NCI-H1105 (cell line): ENCODE measurements at places on chromosomes 11 and 22.

GRCh38 chr11:46050003-46050461 lies 71.2 kb downstream of the PHF21A start:
- no peak for DNase-seq

DNA sequence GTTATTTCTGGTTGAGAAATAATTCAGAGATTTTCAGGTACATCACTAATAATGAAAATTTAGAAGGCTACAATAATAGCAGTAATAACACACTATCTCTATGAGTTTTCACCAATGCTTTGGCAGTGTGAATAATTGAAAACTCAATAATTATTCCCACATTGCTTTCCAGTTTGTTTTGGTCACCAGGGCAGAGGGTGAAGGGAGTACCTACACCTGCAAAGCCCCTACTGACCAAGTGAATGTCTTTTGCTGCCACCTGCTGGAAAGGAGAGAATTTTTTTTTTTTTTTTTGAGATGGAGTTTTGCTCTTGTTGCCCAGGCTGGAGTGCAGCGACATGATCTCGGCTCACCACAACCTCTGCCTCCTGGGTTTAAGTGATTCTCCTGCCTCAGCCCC lies 3.2 kb downstream of the NELL1 start:
- DNase-seq, result peak; percentile 59

- DNase-seq, result no peak
These were observed 427.0 kb upstream of the DDI1 start for GRCh38 chr11:103609117-103610066.

GRCh38 chr22:26291940-26292666 lies 122.8 kb downstream of the SEZ6L start:
- DNase-seq, result no peak

DNA sequence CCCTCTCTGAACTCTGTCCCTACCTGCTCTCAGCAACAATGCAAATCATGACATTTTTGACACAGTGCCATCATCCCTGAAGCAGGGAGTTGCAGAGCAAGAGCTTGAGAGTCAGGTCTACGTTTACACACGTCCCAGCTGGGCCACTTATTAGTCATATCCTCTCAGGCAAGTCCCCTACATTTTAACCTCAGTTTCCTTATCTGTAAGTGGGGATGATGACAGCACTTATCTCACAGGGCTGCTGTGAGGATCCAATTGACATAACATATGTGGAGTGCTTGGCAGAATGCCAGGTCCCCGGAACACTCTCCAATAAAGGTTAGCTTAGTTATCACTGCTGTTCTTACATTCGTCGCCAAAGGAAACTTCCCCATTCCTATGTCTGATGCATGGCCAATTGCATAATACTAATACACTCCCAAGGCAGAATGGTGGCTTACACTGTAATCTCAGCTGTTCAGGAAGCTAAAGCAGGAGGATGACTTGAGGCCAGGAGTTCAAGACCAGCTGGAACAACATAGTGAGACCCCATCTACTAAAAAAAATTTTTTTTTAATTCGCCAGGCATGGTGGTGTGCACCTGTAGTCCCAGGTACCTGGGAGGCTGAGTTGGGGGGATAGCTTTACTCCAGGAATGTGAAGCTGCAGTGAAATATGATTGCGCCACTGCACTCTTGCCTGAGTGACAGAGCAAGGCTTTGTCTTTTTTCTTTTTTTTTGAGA lies 16.6 kb downstream of the ASCC2 start:
- DNase-seq, result peak; percentile 39

GRCh38 chr11:77752516-77752915 lies 68.0 kb downstream of the RSF1 start:
- no peak for DNase-seq

DNA sequence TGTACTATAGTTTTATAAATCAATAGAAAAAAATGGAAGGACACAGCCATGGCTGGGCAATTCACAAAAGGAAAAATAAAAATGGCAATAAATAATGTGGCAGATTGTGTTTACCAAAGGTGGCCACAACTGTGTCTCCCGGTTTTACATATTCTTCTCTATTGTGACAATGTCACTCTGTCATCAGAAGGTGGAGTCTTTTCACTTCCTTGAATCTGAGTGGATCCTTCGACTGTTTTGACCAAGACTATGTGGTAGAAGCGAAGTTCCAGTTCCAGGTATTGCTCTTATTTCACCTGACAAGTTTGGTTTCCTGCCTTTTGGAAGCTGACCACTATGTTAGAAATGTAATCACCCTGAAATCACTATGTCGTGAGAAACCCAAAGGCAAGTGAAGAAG lies 31.0 kb upstream of the HSD17B12 start:
- no peak for DNase-seq

GRCh38 chr11:65928667-65929066 lies 9.4 kb downstream of the DRAP1 start:
- no peak for DNase-seq

GRCh38 chr22:43658823-43659222 lies 153.3 kb downstream of the EFCAB6 start:
- DNase-seq, result no peak

DNA sequence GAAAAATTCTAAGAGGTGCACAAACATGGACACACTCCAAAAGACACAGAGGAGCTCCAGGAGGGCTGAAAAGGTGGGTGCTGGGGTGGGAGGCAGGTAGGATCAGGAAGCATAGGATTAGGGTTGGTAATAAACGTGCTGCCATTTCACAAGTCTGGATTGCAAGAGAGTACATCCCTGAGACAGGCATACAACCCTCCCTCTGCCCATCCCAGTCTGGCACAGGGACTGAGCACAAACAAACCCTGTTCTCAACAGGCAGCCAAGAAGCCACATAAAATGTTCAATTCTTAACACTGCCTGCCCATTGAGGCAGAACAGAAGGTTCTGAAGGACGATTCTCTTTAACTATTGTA lies 18.5 kb downstream of the SLC35F2 start:
- DNase-seq, result no peak

GRCh38 chr22:50190941-50191741 lies 5.4 kb downstream of the TRABD start:
- DNase-seq, result no peak

DNA sequence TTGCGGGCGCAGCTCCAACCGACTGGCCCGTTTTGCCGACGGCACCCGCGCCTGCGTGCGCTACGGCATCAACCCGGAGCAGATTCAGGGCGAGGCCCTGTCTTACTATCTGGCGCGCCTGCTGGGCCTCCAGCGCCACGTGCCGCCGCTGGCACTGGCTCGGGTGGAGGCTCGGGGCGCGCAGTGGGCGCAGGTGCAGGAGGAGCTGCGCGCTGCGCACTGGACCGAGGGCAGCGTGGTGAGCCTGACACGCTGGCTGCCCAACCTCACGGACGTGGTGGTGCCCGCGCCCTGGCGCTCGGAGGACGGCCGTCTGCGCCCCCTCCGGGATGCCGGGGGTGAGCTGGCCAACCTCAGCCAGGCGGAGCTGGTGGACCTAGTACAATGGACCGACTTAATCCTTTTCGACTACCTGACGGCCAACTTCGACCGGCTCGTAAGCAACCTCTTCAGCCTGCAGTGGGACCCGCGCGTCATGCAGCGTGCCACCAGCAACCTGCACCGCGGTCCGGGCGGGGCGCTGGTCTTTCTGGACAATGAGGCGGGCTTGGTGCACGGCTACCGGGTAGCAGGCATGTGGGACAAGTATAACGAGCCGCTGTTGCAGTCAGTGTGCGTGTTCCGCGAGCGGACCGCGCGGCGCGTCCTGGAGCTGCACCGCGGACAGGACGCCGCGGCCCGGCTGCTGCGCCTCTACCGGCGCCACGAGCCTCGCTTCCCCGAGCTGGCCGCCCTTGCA lies 1.0 kb downstream of the FJX1 start:
- DNase-seq, result peak; percentile 51

GRCh38 chr22:31238057-31238456 lies 26.0 kb downstream of the LIMK2 start:
- DNase-seq, result no peak

GRCh38 chr11:96052921-96053651 lies 129.2 kb upstream of the MTMR2 start:
- DNase-seq, result no peak

DNA sequence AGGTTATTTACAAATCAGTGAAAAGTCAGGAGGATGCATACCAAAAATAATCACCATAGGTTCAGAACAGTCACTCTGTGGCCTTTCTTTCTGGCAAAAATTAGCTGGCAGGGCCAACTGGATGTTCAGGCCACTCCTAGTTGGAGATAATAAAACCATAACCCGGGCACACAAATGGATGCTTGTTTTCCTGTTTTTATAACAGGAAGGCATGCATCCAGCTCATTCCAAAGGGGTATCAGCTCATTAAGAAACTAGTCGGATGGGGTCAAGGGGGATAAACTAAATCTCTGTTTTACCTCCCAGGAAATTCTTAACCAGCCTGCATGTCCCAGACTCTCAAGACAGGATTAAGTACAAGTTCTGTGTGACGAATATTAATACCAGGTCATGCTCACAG lies 81.0 kb downstream of the FBXO7 start:
- no peak for DNase-seq

- DNase-seq, result no peak
These were observed 960.0 kb upstream of the RAG2 start for GRCh38 chr11:37557990-37558389.

- DNase-seq, result no peak
These were observed 200.6 kb downstream of the KIRREL3 start for GRCh38 chr11:126800009-126800408.

- DNase-seq, result no peak
These were observed 27.3 kb upstream of the PRSS23 start for GRCh38 chr11:86772999-86773398.

DNA sequence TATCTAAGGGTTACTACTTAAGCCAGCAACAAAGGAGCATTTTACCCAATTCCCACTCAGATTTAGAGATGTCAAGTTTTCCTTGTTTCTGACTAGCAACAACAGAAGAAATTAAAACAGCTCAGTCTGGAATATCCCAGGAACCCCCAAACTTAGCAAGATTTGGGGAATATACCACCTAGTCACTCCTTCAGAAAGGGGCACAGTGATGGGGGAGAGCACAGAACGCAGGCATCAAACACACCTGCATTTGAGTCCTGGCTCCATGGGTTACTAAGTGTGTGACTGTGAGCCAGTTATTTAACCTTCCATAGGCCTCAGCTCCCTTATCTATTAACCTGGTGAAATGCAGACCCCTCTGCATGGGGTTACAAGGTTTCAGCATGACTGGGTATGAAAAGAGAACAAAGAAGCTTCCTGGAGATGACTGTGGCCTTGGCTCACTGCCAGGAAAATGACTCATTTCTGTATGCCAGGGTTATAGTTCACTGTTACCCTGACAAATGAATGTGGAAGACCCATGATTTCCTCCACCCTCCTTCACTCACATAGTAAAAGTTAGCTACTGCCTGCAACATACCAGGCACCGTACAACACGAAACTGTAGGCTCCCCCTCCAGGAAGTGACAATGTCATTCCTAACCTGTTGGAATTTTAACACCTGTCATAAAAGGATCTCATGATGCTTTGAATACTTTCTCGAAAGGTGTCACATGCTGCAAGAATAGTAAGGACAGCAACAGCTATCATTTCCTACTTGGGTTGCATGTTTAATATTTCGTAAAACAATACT lies 79.6 kb downstream of the ME3 start:
- DNase-seq, result peak; percentile 69

DNA sequence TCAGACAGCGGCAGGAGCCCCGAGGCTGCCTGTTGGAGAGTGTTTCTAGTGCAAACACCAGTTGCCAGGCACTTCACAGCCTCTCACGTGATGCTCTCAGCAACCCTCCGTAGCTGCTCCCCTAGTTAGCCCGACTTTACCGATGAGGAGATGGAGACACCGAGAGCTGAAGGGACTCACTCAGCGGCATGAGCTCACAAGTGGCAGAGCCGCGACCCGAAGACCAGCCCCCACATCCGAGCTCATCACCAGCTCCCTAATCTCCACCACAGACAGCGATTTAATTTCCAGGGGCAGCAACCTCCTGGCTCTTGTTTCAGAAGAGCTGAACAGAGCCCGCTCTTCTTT lies 28.7 kb upstream of the RTL6 start:
- DNase-seq, result no peak

DNA sequence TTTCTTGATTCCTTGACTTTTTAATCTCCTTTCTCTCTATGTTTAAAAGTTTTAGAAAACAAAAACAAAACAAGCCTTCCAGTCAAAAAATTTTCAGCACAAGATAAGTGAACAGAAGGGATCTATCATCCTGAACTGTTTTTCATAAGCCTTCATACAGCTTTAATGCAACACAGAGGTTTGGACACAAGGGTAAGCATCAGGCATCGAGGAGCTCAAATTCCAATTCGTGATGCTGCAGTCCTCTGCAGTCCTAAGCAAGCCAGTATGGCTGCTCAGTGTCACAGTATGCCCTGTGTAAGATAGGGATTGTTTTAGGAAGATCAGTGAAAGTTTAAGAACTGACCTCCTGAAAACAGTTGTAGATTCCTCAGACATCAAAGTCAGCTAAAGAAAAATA lies 740.9 kb downstream of the NTM start:
- no peak for DNase-seq

GRCh38 chr11:12152321-12152720 lies 41.9 kb downstream of the MICAL2 start:
- DNase-seq, result no peak

- DNase-seq, result no peak
These were observed 824.5 kb downstream of the TBC1D22A start for GRCh38 chr22:47586946-47587345.

DNA sequence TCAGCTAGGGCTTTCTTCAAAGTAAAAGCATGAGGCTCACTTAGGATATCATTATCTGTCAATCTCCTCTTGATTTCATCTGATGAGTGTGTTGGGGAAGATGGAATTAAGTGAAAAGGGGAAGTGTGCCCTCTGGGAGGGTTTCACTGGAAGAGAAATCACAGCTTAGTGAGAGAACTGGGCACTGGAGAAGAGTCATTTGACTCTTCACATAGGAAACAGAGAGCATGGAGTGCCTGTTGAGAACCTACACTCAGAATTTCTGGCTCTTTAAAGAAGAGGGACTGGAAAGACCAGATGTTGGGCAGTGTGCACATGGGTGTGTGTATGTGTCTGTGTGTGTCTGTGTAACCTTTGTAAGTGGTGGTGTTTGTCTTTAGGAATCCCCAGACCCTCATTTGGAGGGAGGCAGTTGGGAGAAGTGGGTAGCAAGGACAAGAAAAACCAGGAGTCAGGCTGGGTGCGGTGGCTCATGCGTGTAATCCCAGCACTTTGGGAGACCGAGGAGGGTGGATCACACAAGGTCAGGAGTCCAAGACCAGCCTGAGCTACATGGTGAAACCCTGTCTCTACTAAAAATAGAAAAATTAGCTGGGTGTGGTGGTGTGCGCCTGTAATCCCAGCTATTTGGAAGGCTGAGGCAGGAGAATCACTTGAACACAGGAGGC lies 10.0 kb downstream of the STX3 start:
- no peak for DNase-seq

GRCh38 chr11:83918476-83918875 lies 632.3 kb upstream of the CCDC90B start:
- DNase-seq, result no peak

DNA sequence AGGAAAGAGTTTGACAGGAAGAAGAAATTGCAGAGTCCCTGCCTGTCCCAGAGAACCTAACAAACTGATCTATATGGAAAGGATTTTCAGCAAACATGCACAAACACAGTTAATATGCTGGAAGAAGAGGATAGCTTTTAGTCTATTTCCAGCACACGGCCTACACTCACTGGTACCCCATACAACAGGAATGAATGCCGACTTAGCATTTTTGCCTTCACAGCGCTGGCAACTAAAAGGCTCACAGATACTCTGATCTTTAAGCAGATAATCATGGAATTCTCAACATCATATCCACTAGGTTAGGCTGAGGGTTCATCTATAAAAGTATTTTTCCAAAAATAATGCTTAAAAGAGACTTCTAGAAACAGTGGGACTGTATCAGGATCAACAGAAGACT lies 9.8 kb upstream of the TUBA8 start:
- no peak for DNase-seq
